ENCODE measurements at places on chromosomes 16 and 17.
A peak's percentile ranks its signal among the peaks of the same experiment; 100 is the strongest.

DNA sequence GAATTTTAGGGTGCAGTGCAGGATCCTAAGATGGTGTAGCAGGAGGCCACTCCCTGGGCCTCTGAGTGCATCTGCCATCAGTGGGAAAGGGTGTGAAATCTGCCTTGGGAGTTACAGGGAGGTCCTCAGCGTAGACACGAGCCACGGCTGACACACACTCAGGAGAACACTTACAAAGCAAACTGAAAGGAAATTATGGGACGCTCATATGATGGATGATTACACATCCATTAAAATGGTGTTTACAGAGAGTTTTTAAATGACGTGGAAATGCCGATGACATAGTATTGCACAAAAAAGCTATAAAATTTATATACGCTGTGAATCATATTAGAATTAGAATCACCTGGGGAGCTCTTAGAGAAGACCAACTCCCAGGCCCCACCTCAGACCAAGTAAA, 175.2 kb downstream of the CCDC182 start:
- DNase-seq: no peak

GRCh38 chr16:10667239-10667638, 27.5 kb downstream of the TEKT5 start:
- no peak for DNase-seq

GRCh38 chr17:3036800-3037199, 26.6 kb downstream of the OR1D5 start:
- no peak for DNase-seq

DNA sequence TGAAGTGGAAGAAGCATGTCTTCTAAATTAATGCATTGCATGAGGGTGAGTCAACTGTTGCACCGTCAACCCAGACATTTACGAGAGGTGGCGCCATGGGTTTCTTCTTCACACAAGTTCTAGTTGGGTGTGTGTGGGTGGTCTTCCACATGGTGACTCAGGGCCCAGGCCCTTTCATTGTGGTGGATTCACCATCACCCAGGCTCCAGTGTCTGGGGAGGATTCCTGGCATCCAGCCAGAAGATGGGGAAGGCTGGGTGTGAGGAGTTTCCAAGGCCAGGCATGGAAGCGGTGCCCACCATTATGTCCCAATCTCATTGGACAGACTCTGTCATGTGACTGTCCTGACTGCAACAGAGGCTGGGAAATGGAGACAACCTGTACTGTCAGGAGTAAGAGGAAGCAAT, 21.4 kb upstream of the JPH3 start:
- DNase-seq: peak; percentile 84

GRCh38 chr17:32880671-32881453, 3.9 kb upstream of the MYO1D start:
- no peak for DNase-seq

- no peak for DNase-seq
Observed at GRCh38 chr16:54281535-54282201, 4.9 kb downstream of the IRX3 start.

DNA sequence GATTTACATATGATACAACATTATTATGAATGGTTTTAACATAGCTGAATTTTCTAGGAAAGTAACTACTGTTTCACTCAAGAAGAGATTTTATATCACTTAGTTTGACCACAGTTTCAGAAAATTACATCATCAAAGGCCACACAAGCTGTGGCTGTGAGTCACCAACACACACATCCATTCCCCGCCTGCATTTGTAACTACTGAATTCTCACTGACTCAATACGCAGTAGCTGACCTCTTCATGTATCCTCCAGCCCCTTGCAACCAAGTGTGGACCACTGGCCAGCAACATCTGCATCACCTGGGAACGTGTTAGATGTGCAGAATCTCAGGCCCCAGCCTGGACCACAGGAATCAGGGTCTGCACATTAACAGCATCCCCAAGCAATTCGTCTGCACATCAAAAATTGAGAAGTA, 197.6 kb downstream of the XYLT1 start:
- peak; percentile 81 for DNase-seq

- DNase-seq: no peak
Observed at GRCh38 chr17:50392621-50393020, 4.7 kb downstream of the LRRC59 start.

DNA sequence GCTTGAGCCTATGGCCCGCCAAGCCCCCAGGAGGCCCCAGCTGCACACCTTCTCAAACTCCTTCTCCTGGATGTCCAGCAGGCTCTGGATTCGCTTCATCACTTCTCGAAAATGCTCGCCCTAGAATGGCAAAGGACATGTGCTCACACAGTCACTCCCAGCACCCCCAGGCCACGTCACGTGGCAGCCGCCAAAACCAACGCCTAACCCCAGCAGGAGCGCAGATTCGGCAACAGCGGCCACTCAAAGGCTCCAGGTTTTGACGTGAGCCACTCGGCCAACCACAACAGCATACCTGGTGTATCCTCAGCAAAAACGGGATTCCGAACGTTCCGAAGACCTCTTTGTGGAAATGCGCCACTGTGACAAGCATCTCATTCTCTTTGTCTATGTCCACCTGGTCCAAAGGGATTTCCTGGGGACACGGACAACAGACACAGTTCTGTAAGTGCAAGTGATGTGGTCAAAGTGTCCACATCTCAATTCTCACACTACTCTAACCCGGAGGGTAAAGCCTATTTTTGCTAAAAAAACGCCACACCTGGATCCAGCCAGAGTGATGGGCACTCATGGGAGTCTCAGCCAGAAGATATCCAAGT, 12.7 kb downstream of the LITAFD start:
- no peak for DNase-seq

- DNase-seq: no peak
Observed at GRCh38 chr17:71824671-71825070, 296.1 kb upstream of the SOX9 start.

DNA sequence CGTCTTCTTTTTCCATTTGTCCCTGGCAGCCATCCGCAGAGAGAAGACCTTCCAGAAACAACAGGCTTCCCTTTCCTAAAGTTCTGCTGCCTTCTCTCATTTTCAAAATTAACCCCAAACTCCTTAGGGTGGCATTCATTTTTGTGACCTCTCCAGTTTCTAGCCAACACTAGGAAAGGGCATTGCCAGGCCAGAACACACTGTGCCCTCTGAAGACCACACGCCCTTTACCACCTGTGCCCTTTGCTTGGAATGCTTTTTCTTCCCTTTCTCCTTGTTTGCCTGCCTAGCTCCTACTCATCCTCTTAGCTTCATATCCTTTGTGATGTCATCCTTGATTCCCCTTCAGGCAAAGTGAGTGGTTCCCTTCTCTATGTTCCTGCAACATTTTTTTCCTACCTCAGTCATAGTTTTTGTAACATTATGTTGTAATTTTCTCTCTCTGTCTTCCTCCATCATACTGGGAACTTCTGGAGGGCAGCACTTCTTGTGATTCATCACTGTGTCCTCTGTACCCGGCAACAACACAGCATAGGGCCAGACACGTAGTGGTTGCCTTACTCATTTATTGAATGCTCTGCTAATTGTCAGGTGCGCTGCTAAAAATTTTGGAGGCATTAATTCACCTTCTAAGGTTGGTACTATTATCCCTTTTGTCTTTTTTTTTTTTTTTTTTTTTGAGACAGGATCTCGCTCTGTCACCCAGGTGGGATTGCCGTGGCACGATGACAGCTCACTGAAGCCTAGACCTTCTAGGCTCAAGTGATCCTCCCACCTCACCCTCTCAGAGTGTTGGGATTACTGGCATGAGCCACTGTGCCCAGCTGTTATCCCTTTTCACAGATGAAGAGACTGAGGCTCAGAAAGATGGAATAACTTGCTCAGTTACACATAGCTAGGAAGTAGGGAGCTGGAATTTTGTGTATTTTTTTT, 1.0 kb downstream of the KAT8 start:
- peak; percentile 65 for DNase-seq

GRCh38 chr17:39652587-39653315, 12.4 kb upstream of the TCAP start:
- no peak for DNase-seq

GRCh38 chr16:13325396-13325795, 424.0 kb downstream of the SHISA9 start:
- no peak for DNase-seq

- DNase-seq: no peak
Observed at GRCh38 chr16:89378947-89379771, 111.2 kb downstream of the ANKRD11 start.

DNA sequence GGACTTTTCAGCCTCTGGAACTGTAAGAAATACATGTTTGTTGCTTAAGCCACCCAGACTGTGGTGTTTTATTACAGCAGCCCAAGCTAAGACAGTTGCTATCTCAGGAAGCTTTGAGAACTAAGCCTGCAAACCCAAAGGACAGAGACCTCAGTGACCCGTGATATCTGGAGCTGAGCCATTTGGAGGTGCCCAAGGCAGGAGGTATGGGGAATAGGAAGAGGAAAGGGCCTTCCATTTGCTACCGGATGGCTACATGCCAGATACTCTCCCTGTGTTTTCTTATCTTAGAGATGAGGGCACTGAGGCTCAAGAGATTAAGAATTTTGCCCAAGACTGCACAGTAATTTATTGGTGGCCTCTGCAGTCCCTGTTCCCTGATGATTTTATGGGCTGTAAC, 622.1 kb upstream of the CDH5 start:
- DNase-seq: no peak

GRCh38 chr17:27573971-27574525, 56.9 kb upstream of the LGALS9 start:
- peak; percentile 53 for DNase-seq

DNA sequence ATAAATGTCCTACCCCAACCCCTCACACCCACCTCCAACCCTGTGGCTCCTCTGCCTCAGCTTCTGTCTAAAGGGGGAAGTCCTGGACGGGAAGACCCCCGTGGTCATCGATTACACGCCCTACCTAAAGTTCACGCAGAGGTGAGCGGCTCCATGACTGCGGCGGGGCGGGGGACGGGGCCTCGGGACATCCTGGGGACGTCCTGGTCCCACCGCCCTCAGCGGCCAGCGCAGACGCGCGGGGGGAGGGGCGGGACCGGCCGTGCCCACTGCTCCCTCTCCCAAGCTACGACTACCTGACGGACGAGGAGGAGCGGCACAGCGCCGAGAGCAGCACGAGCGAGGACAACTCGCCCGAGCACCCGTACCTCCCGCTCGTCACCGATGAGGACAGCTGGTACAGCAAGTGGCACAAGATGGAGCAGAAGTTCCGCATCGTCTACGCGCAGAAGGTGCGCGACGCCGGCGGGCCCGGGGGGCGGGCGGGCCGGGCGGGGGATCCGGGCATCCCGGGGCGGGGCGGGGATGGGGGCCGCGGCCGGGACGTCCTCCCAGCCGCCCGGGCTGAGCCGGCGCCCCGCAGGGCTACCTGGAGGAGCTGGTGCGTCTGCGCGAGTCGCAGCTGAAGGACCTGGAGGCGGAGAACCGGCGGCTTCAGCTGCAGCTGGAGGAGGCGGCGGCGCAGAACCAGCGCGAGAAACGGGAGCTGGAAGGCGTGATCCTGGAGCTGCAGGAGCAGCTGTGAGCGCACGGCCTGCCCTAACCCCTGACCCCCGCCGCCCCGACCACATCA, 6.7 kb downstream of the RUNDC3A start:
- no peak for DNase-seq

GRCh38 chr16:74700438-74701225, at the start of gene MLKL:
TSS of gene MLKL (minus strand) at chr16:74700862. CDS start at chr16:74695757, 5,105 bp downstream.
- DNase-seq: peak; percentile 60

DNA sequence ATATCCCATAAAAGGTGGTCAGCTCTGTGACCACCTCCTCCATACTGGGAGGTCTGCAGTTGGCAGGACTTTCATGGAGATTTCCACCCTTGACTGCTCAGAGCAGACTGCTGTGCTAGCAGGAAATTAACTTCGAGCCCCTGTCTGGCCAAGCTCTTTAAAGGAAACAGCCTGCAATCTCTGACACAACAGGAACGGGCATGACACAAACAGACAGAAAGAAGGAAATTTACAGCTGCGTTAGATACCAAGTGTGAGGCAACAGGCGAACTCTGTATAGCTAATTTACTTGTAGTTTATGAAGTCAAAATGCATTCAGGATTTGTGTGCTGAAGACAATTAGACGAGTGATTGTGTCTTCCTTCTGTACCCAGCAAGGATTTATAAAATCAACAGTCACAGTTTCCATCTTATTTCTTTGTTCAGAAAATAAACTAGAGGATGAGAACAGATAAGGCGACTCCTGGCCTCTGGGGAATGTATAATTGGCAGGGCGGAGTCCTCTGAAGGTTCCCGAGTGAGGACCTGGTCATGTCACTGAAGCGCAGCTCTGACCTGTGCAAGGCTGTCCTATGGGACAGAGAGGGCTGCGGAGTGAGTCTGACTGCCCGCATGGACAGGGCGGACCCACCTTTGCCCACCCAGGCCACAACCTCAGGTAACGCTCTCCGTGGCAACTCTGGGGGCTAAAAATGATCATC, 16.1 kb downstream of the WIPI1 start:
- DNase-seq: no peak

GRCh38 chr17:45149669-45150664, 1.7 kb downstream of the HEXIM1 start:
- DNase-seq: peak; percentile 52

Measured in RPMI7951 (cell line).